Tibial nerve (tissue), 4 donors: ENCODE measurements at places on chromosomes 3 and 15.
A peak's percentile ranks its signal among the peaks of the same experiment; 100 is the strongest.

DNA sequence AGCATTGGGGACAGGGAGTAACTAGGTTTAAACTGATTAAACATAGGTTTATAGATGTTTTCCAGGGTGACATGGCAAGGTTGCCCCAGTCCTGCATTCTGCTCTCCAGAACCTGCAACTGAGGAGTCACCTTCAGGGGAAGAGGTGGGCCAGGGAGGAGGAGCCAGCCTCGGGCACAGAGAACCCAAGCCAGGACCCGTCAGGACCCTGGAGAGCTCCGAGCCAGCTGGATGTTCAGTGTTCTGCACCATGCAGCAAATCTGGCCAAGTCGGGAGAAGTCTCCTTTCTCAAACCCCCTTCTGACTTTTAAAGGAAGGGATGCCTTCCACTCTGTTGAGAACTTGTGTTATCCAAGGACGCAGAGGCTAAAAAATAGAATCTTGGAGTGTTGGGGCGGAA is 62.1 kb upstream of the SLC6A11 start:
- no peak overlapping the region for H3K4me3 ChIP-seq
- no peaks in the 10 kb centered on the region for H3K36me3 ChIP-seq
- H3K4me1 ChIP-seq: no peaks in the 10 kb centered on the region

- H3K27me3 ChIP-seq: no peaks in the 10 kb centered on the region
- peaks cover 20% of the 10 kb centered on the region for H3K4me1 ChIP-seq
- DNase-seq: no peak
Measured at GRCh38 chr15:60480149-60480548, 1.2 kb upstream of the ICE2 start.

GRCh38 chr3:71998995-71999673 is 214.2 kb upstream of the PROK2 start:
- H3K4me1 ChIP-seq: no peaks in the 10 kb centered on the region
- no peaks in the 10 kb centered on the region for H3K27me3 ChIP-seq
- no peak for DNase-seq
- H3K4me3 ChIP-seq: no peak overlapping the region

DNA sequence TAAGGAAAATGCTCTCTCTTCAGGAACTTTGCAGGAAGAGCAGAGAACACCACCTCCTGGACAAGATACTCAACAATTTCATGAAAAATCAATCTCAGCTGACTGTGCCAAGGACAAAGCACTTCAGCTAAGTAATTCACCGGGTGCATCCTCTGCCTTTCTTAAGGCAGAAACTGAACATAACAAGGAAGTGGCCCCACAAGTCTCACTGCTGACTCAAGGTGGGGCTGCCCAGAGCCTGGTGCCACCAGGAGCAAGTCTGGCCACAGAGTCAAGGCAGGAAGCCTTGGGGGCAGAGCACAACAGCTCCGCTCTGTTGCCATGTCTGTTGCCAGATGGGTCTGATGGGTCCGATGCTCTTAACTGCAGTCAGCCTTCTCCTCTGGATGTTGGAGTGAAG is 200.5 kb downstream of the AKAP13 start:
- peak overlapping the region; percentile 12 for H3K27ac ChIP-seq
- no peak for DNase-seq
- no peak overlapping the region for H3K4me3 ChIP-seq
- peaks cover 22% of the 10 kb centered on the region for H3K4me1 ChIP-seq
- H3K36me3 ChIP-seq: no peaks in the 10 kb centered on the region

DNA sequence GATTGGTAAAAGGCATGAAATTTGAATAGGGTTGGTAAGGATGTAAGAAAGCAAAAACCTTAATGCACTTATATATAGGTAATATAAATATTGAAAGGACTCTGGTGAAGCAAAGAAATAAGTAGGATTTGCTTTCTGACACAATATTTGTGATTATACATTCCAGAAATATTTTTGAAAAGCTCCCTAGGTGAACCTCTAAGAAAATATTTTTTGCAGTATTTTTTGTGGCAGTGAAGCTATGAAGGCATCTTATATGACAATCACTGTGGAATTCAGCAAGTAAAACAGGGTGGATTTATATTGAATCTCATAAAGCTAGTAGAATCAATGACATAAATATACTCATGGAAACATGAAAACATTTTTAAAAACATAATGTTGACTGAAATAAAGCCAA is 119.6 kb upstream of the EPHA3 start:
- no peak for DNase-seq
- H3K27ac ChIP-seq: no peak overlapping the region
- H3K36me3 ChIP-seq: no peaks in the 10 kb centered on the region
- no peaks in the 10 kb centered on the region for H3K4me1 ChIP-seq
- H3K4me3 ChIP-seq: no peak overlapping the region

DNA sequence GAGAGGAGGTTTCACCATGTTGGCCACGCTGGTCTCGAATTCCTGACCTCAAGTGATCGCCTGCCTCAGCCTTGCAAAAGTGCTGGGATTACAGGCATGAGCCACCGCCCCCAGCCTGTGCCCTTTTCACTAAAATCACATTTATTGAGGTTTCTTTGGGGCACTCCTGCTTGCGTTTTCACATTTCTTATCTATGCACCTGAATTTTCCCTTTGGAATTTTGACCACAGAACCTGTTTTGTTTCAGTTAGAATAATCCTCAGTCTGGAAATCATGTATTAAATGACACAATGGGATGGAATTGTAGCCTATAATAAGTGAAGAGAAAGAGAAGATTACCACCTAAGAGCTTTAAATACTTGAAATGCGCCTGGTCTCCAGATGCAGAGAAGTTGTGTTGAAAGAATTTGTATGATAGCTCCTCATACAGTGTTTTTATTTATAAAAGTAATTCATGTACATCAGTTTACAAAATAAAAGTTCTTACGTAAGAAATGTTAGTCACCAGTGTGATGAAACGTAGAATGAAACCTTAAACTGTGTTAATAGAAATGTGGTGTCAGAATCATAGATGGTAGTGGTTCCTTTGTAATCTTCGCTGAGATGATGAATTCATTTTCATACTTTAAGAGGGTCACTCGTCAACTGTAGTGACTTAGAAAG is 107.0 kb downstream of the TCF12 start:
- H3K27me3 ChIP-seq: no peaks in the 10 kb centered on the region
- no peak overlapping the region for H3K27ac ChIP-seq
- H3K4me1 ChIP-seq: no peaks in the 10 kb centered on the region

DNA sequence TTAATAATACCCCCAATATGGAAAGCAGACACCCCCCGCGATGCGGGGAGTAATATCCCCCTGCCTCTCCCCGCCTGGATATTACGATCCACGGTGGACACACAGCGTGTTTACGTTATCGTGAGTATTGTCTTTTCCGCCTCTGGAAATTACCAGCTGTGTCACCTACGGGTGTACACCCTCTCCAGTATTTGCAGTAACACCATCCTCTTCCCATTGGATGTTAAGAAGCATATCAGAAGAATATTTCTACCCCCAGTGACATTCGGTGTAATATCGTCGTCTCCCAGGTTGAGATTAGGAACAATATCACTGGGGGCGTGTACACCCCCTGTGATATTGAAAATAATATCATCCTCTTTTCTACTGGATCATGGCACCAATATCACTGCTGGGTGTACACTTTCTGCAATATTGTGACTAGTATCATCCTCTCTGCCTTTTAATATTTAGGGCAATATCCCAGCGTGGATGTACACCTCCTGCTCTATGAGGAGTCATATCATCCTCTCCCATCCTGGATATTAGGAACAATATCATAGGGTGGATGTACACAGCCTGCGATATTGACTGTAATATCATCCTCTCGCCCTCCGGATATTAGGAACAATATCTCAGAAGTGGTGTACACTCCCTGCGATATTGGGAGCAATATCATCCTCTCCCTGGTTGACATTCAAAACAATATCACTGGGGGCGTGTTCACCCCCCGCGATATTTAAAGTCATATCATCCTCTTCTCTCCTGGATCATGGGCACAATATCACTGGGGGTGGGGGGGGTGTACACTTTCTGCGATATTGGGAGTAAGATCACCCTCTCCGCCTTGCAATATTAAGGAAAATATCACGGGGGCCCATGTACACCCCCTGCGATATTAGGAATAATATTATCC is 20.3 kb upstream of the BMF start:
- no peaks in the 10 kb centered on the region for H3K36me3 ChIP-seq
- no peaks in the 10 kb centered on the region for H3K4me1 ChIP-seq
- DNase-seq: no peak
- no peak overlapping the region for H3K4me3 ChIP-seq

DNA sequence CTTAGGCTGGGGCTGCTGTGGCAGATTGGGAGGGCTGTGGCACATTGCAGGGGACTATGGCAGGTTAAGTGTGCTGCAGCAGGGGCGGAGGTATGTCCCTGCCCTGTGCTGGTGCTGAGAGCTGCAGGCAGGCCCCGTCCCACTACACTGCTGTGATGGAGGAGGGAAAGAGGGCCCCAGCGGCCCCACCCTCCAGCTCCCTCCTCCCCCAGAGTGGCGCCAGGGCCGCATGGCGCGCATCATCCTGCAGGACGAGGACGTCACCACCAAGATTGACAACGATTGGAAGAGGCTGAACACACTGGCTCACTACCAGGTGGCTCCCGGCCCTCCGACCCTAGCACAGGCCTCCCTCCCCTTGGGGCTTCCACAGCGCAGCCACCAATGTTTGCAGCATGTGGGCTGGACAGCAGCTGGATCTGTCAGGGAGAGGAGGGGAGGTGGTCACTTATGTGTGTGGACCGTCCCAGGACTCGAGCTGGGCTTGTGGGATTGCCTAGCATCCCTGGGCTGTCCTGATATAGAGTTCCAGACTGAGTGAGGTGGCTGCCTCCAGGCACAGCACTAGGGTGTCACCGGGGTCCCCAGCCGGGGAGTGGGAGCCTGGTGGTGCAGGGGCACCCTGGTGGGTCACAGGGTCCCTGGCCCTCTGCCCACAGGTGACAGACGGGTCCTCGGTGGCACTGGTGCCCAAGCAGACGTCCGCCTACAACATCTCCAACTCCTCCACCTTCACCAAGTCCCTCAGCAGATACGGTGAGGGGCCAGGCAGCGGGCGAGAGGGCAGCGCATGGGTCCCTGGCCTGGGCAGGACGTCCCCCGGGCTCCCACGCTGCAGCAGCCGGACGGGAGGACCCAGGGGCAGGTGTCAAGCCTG is 46.1 kb downstream of the PLXNA1 start:
- no peaks in the 10 kb centered on the region for H3K4me1 ChIP-seq
- peaks cover 99% of the 10 kb centered on the region for H3K36me3 ChIP-seq
- no peak overlapping the region for H3K4me3 ChIP-seq
- no peak for DNase-seq
- no peak overlapping the region for H3K27ac ChIP-seq
- H3K27me3 ChIP-seq: no peaks in the 10 kb centered on the region

DNA sequence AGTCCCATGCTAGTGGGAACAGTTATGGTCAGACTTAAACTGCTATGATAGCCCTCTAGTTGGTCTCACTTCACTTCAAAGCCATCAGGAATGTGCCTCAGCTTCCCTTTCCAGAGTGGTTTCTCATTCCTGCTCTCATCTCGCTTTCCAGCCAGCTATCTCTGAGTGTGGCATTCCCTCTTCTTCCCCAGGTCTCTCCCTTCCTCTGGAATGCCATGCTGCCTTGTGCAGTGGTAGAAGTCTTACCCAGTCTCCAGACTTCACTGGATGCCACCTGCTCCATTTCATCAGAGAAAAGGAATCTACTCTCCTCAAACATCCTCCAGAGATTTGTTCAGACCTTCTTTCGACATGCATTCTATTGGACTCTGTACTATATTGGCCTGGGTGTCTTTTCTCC is 83.0 kb downstream of the AGBL1 start:
- H3K36me3 ChIP-seq: no peaks in the 10 kb centered on the region
- H3K4me1 ChIP-seq: no peaks in the 10 kb centered on the region
- no peak for DNase-seq

DNA sequence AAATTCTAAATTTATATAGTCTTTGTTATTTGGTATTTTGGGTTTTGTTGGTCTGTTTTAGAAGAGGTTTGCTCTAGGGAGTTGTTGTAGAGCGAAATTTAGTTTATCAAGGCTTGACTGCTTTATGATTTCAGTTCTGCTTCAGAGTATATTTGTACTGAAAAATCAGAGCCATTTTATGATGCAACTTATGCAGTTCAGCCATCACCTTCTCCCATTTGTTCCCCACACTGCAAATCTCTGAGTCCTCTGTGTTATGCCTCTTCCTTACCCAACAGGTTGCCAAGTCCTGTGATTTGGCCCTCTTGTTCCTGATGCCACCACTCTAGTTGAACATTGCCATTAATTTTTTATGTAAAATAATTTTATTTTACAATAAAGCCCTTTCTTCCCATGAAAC is 140.4 kb downstream of the ZNF609 start:
- no peak overlapping the region for H3K27ac ChIP-seq
- DNase-seq: no peak
- no peaks in the 10 kb centered on the region for H3K27me3 ChIP-seq

DNA sequence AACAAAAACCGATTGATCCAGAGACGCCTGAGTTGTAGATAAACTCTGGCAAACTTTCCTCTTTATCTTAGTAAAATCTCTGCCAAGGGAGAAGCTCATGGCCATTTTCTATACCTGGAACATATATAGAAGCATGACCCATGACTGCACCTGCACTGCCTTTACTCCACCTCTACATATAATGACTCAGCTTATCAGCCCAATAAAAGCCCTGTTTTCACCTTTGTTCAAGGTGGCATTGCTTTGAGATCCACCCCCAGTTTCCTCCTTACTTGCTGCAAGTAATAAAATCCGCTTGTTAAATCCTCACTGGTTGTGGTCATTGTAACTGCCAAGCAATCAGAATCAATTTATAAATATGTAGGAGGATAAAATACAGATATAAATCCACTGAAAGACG is 1280.4 kb downstream of the NSUN3 start:
- no peak overlapping the region for H3K4me3 ChIP-seq
- no peaks in the 10 kb centered on the region for H3K27me3 ChIP-seq
- no peak overlapping the region for H3K27ac ChIP-seq

GRCh38 chr15:74322558-74323180 is 44.8 kb downstream of the CYP11A1 start:
- no peak overlapping the region for H3K27ac ChIP-seq
- peak; percentile 74 for DNase-seq
- no peaks in the 10 kb centered on the region for H3K27me3 ChIP-seq
- H3K4me1 ChIP-seq: peaks cover 8% of the 10 kb centered on the region
- no peaks in the 10 kb centered on the region for H3K36me3 ChIP-seq

- no peak for DNase-seq
- peaks cover 6% of the 10 kb centered on the region for H3K4me1 ChIP-seq
- peak overlapping the region; percentile 8 for H3K27ac ChIP-seq
- H3K4me3 ChIP-seq: no peak overlapping the region
- H3K27me3 ChIP-seq: no peaks in the 10 kb centered on the region
Measured at GRCh38 chr3:171967932-171968678, 71.3 kb upstream of the FNDC3B start.

- H3K4me1 ChIP-seq: no peaks in the 10 kb centered on the region
- H3K4me3 ChIP-seq: no peak overlapping the region
- no peak for DNase-seq
Measured at GRCh38 chr3:149270180-149270579, 48.6 kb upstream of the CP start.

DNA sequence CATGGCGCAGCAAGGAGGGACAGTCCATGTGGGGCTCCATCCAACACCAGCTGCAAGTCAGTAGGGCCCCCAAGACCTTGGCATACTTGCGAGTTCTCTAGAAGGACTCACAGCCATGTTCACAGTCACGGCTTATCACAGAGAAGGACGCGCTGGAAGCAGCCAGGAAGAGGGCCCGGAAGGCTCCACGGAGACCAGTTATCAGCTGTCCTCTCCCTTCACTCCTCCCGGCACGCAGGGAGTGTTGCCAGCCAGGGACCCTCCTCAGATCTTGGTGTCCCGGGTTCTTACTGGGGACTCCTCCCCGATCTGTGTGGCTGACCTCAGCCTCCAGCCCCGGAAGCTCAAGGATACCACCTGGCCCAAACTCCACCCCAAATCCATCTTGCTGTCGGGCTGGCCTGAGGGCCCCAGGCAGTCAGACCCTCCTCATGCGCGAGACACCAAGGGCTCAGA is 68.0 kb downstream of the SLTM start:
- H3K4me1 ChIP-seq: peaks cover 11% of the 10 kb centered on the region
- no peak overlapping the region for H3K27ac ChIP-seq
- DNase-seq: no peak
- peak overlapping the region; percentile 46 for H3K4me3 ChIP-seq
- H3K36me3 ChIP-seq: no peaks in the 10 kb centered on the region
- no peaks in the 10 kb centered on the region for H3K27me3 ChIP-seq
